ENCODE measurements at places on chromosomes 6 and 20. TPM values are rescaled to one million over a fixed set of nuclear protein-coding genes. Genes with fewer than 3 reads are reported as not detected.

DNA sequence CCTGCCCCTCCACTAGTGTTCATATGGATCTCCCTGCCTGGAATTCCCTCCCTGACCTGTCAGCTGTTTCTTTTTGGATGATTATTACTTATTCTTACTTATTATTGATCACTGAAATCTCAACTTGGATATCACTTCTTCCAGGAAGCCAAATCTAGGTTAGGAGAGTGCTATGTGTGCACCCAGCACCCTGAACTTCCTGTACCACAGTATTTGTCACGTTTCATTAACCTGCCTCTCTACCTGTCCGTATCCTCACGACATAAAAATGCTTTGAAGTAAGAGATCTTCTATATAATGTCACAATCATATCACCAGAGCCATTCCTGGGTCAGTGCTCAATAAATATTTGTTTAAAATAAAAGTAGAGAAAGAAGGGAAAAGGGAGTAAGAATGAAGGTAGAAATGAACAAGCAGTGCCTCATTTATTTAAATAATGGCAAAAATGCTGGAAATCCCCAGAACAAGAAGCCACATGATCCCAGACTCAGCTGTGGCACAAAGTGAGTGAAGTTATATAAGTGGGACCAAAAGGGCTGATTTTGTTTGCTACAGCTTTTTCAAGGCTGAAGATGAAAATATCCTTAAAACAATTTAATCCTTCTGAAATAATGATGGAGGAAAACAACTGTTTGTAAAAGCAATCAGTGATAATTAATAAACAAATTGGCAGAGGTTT lies 88.0 kb upstream of the MANEA start:
- DNase-seq, result no peak

DNA sequence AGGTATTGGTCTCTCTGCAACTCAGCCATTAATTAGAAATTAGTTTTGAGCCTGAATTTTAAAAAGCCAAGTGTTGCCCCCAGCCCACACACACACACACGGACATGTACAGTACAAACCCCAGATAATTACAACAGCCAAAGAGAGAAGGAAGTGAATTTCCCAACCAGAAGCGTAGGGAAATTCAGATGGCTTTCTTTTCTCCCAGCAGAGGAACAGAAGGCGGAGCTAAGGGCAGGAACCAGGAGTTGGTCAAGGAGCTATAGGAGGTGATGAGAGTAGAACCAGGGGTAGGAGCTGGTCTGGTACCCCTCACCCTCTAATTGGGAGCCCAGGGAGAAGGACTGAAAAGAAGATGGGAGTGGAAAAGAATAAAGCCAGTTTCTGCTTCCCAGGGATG lies 3.9 kb upstream of the ZBTB9 start:
- DNase-seq, result no peak

DNA sequence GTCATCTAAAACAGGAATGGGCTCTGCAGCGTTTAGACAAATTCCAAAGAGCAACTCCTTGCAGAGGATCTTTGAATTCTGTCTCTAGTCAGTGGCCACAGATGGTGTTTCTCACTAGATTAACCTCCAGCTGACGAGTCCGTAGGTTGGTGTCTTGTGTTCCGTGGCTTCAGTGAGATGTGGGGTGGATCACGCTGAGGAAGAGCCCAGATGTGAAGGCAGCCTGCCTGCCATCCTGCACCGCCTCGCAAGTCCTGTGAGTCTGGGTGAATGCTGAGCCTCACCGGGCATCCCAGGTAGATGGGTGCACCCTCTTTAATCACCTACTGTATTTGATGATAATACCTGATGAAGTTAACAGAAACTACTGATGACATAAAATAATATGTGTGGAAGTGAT lies 70.4 kb downstream of the THBS2 start:
- DNase-seq, result no peak

- peak; percentile 76 for DNase-seq
Measured at GRCh38 chr20:10674684-10675449, 1.1 kb upstream of the JAG1 start.

GRCh38 chr6:125013938-125014660 lies 51.9 kb downstream of the RNF217 start:
- no peak for DNase-seq

DNA sequence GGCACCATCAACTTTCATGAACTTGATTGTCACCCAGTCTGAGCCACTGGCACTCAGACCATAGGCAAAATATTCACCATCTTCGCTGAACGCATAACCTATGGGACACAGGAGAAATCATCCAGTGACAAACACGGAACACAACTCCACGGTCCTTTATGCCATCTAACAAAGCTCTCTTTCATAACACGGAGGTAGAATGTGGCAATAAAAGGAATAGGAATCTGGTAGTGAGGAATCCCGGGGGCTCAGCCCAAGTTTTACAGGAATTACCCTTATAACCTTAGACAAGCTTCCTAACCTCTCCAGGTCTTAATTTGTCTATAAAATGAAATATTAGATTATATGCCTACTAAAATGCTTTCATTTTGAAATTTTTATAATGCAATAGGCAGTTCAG lies 29.4 kb downstream of the PREP start:
- DNase-seq, result no peak

DNA sequence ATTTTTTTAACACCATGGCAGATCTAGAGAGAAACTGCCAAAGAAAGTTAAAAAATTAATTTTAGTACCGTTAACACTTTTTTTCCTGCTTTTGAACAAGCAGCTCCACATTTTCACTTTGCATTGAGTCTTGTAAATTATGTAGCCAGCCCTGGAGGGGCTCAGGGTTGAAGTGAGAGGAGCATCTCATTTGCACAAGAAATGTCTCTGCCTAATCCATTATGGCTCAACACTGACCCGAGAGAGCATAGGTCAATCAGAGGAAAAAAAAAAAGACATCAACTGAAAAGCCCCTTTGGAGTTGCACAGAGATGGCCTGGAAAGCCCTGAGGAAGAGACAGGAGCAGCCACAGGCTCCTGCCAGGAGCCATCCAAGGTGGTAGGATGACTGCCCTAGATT lies 4.3 kb upstream of the SLPI start:
- no peak for DNase-seq

Gene ZBP1
- not detected for total RNA-seq

Gene HTR1B
- not detected for total RNA-seq

Gene ARFGEF3
- 0.06 TPM for total RNA-seq
